ENCODE measurements at places on chromosomes 6 and 20.

DNA sequence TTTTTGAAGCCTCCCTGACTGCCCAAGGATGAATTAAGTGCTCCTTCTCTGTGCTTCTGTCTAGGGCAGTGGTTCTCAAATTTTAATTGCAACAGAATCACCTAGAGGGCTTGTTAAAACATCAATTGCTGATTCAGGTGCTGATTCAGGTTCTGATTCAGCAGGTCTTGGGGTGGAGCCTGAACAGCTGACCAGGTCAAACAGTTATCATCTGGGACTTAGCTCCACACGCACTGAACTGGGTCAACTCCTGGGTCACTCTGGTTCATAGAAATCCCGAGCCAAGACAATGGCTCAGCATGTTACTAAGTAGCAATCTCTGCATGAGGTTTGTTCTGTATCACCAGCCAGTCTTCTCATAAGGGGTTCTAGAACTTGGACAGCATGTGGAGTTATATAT lies 192.3 kb downstream of the GJA1 start:
- no peak for DNase-seq

DNA sequence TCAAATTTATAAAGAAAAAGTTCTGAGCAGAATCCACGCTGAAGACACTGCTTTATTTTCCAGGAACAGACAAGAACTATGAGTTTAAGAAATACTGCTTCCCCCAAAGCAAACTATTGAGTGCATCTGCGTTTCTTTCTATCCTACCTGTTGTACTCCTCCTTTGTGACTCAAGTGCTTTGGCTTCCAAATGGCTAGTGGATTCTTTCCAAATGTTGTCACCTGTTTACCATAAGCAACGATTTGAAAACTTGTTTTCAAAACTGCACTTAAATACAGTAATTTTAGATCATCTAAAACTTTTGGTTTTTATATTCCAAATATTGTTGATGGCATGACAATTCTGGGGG lies 9.5 kb downstream of the PXDC1 start:
- DNase-seq = no peak

DNA sequence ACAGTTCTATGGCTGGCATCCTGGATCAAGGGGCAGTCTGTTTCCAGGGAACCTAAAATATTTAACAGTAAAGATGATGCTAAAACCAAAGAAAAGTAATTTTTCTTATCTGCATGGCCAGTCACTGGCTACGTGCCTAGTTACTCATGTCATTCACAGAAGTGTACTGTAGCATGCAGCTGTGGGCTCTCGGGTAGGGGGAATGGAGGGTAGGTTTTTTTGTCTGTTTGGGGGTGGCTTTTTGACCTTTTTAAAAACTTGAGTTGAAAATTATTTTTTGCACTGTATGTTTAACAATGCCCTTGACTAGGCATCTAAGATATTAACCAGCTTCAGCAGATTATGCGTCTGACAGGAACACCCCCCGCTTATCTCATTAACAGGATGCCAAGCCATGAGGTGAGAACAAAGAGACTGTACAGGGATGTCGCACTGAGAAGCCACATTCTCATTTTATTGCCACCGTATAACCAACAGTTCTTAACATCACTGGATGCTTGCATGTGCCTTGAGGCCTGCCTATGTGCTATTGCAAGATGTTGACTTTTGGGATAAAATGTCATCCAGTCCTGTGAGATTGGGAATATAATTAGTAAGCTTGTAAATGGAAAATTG lies 30.3 kb upstream of the MAPK13 start:
- no peak for DNase-seq

- no peak for DNase-seq
Measured at GRCh38 chr20:38747495-38748096, 664 bp upstream of the ACTR5 start.

Measured in T1000 (cell line).